ENCODE measurements at places on chromosomes 3 and 15.
A peak's percentile ranks its signal among the peaks of the same experiment; 100 is the strongest.

GRCh38 chr15:43270676-43271306 lies 4.1 kb upstream of the TGM5 start:
- peak; percentile 97 for DNase-seq

- no peak for DNase-seq
Observed at GRCh38 chr3:127383656-127384179, 95.9 kb upstream of the PRR20G start.

GRCh38 chr3:42254566-42254965 lies 11.4 kb downstream of the CCK start:
- DNase-seq: no peak

DNA sequence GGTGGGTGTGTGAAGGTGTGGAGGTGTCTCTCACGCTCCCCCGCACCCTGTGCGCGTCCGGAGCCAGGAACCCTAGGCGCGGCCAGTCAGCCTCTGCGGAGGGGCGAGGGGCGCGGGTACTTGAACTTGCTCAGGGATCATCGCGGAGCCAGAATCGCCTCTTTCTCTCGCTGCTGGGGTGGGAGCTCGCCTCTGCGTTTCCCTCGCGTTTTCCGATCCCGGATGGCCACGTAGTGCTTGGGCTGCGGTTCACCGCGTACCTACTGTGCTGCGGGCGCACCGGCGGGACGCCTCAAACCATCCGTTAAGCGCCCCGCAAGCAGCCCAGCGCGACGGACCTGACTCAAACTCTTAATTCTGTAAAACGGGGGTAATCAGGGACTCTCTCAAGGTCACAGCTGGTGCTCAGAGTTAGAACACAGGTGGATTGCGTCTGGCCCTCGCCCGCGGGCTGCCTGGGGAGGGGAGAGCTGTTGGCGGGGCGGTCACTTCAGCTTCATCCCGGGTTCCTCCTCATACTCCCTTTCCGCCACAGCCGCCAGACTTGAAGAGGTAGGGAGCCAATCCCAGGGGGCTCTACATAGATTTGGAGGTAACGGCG lies 686 bp downstream of the MYRIP start:
- DNase-seq: no peak

DNA sequence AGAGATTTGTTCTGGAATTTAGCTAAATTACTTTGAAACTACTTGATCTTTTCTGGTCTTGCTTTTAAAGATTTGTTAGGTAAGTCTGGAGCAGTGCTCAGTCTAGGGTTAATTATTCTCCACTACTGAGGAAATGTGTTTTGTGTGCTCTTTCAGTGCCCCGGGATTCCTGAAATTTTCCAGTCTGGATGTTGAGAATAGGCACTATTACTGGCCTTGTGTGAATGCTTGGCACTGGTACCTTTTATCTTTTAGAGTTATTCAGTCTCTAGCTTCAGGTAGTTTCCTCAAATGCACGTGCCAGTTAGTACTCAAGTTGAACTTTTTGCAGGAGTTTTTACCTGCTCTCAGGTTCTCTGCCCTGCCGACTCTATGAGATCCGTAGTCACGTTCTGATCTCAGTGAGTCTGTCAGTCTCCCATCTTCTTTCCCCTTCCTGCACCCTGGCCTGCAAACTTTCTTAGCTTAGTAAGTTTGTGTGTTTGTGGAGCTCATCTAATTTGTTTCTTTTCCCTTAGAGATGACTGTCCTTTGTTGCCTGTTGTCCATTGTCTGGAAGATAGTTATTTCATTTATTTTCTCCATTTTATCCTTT lies 39.5 kb downstream of the TCF12 start:
- no peak for DNase-seq

DNA sequence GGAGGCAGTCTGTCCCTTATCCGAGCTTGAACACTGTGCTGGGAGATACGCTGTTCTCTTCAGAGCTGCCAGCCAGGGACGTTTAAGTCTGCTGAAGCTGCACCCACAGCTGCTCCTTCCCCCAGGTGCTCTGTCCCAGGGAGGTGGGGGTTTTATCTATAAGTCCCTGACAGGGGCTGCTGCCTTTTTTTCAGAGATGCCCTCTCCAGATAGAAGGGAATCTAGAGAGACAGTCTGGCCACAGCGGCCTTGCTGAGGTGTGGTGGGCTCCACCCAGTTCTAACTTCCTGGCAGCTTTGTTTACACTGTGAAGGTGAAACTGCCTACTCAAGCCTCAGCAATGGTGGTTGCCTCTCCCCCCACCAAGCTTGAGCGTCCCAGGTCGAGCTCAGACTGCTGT lies 319.9 kb upstream of the GRM7 start:
- DNase-seq: no peak

DNA sequence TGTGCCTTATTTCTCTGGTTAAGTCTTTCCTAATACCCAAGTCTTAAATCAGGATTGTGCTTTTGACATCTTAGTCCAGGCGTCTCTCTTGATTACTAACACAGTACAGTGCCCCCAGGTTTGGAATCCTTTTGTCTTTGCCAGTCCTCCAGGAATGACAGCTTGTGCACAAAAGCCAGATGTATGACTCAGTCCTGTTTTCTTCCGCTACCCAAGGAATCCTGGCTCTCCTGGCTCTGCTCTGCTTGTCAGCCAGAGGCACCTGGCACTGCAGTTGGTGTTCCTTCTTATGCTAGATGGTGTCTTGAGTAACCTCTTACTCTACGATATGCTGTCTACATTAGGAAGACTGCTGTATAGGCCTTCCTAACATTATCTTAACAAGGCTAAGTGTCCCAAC lies 728.2 kb upstream of the NECTIN3 start:
- DNase-seq: no peak

- no peak for DNase-seq
Observed at GRCh38 chr3:178518660-178519396, 17.4 kb upstream of the KCNMB2 start.

DNA sequence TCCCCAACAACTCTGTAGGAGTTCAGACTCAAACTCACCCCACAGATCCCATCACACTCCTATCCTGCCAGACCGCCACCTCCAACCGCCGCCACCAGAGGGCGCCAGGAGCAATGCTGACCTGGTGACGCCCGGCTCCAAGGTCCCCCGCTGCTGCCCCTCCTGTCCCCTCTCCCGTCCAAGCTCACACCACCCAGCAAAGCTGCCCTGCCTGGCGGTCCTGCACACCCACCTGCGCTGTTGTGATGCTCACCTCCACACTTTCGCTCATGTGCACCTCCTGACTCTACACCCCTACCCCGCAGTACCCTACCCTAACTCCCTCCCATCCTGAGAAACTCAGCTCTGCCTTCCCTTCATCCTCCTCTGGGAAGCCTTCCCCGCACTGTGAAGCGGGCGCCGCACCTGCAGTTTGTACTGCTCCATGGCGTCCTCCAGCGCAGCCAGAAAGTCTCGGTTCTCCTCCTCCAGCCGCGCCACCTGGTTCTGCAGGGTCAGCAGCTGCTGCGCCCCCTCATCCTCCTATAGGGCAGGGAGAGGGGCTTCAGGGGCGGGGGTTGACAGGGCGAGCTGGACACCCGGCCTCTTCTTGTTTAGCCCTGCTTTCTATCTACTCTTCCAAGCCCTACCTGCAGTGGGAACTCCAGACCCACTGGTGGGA lies 7.9 kb downstream of the KIF7 start:
- DNase-seq: peak; percentile 10

DNA sequence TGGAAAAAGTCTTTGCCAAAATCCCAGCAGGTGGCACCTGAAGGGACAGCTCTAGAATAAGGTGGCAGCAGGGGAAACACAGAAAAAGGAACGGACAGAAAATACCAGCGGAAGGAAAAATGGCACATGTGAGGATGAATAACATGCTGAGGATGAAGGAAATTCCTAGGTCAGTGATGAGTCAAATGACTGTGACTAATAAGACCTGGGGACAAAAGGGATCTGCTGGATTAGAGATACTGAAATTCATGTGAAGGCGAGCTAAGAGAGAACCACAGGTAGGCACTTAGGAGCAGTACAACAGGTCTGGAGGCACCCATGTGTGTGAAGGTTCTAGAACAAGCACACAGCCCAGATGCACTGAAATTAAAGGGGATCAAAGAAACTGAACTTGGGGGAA lies 482.5 kb downstream of the FOXP1 start:
- DNase-seq: no peak

- DNase-seq: no peak
Observed at GRCh38 chr3:130707902-130708601, 38.6 kb downstream of the PIK3R4 start.

- DNase-seq: no peak
Observed at GRCh38 chr3:69563981-69564380, 175.3 kb upstream of the MITF start.

DNA sequence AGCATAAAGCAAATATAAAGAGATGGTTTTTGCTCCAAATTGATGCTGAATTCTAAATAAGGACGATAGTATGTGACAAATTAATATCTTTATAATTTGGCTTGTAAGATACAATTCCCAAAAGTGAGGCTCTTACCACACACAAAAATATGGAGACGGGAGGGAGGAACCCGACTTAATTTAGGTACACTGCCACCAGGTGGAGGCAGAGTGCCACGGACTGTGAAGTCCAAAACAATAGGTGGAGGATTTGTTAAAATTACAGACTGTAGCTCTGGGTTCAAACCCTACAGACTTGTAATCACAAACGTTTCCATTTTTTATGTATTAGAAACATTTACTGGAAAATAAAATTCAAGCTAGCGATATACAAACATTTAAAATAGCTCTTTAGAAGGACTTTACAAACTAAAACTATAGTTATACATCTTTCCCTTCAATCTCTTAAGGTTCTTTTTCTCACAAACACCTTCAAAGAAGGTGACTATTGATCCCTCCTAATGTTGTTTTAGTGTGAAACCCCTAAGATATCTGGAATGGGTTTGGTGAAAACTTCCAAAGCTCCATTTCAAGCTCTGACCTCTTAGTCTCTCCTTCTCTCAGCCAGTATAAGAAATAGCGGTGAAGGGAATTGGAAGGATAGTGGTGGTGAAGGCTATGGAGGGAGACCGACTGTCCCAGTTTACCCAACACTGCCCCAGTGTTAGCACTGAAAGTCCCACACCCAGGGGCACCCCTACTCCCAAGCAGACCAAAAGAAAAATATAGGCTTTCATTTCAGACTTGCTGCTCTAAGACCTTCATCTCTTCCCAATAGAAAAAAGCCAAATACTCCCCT lies 89.7 kb downstream of the AQP9 start:
- DNase-seq: peak; percentile 66

GRCh38 chr15:71291723-71292122 lies 176.5 kb downstream of the THSD4 start:
- no peak for DNase-seq

GRCh38 chr15:32674681-32675080 lies 33.2 kb downstream of the SCG5 start:
- DNase-seq: no peak

DNA sequence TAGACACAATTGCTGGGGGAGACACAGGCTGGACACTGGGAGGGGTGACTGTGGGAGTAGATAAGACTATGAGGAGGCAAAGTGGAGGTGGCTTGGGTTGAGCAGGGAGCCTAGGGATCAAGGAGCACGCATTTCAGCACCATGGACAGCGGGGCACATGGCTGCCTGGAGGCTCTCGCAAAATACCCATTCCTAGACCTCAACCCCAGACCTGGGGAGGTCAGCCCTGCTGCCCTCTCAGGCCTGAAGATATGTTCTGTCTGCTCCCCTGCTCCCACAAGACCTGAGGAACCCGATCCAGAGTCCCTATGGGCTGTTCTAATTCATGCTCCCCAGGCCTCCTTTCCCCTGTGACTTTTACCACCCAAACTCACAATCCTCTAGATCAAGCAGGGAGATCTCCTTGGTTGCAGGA lies 16.0 kb upstream of the CPEB1 start:
- peak; percentile 18 for DNase-seq

GRCh38 chr15:64906402-64906801 lies 5.3 kb upstream of the ANKDD1A start:
- DNase-seq: no peak

DNA sequence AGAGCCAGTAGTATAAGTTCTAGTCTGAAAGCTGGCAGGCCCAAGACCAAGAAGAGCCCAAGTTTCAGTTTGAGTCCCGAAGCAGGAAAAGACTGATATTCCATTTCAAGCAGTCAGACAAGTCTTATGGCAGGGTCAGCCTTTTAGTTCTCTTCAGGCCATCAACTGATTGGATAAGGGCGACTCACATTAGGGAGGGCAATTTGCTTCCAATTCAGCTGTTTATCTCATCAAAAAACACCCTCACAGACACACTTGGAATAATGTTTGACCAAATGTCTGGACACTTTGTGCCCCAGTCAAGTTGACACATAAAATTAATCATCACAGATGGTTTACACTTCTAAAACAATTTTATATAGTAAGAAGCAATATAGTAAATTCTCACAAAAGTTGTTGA lies 69.7 kb downstream of the UBE2E2 start:
- no peak for DNase-seq

GRCh38 chr15:31219221-31219620 lies 107.4 kb upstream of the KLF13 start:
- DNase-seq: no peak

- DNase-seq: no peak
Observed at GRCh38 chr3:111944372-111944771, 34.5 kb upstream of the ABHD10 start.

GRCh38 chr3:124514683-124515082 lies 215.6 kb upstream of the UMPS start:
- DNase-seq: no peak

- no peak for DNase-seq
Observed at GRCh38 chr3:41716471-41716870, 245.4 kb downstream of the ULK4 start.

GRCh38 chr15:61880084-61880483 lies 180.2 kb downstream of the VPS13C start:
- no peak for DNase-seq

- no peak for DNase-seq
Observed at GRCh38 chr3:138946663-138947494, at the start of the genes FOXL2 and FOXL2NB. Gene FOXL2, minus strand, starts transcription at chr3:138947137. Its CDS starts 415 bp downstream, at chr3:138946722. Gene FOXL2NB, plus strand, starts transcription at chr3:138947217. Its CDS starts 148 bp downstream, at chr3:138947365.

- no peak for DNase-seq
Observed at GRCh38 chr3:150203273-150203672, 204.8 kb upstream of the TSC22D2 start.

- peak; percentile 33 for DNase-seq
Observed at GRCh38 chr3:189966843-189967242, 153.9 kb downstream of the P3H2 start.

DNA sequence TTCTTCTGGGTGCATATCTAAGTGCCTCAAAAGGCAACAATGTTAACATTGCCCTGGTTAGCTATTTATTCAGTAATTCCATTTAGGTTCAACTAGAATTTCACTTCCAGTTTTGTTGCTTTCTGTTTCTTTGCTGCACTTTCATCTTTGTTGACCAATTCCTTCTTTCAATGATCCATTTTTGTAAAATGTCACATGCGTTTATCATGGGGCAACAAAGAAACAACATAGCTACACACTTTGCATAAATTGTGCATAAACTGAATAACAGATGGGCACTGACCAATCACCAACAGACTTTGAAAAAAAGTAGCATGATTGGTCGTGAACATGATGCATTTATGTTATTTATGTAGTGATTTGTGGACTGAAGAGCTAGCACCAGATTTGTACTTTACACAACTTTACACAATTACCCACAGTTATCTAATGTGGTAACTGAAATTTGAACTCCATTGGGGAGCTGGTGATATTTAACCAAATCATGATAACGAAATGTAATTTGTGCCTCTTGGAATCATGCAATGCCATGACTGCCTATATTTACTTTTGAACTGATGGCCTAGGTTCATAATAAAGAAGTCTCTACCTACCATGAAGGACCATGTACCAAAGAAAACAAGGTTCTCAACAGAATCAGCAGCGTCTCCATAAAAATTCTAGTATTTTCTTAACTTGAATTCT lies 7.1 kb upstream of the CPOX start:
- DNase-seq: no peak

- no peak for DNase-seq
Observed at GRCh38 chr3:42662037-42662812, 8.7 kb downstream of the ZBTB47 start.

- DNase-seq: no peak
Observed at GRCh38 chr15:80970658-80971057, 19.0 kb downstream of the MESD start.
